ENCODE measurements at places on chromosomes 7 and 10. TPM values are rescaled to one million over a fixed set of nuclear protein-coding genes. Genes with fewer than 3 reads are reported as not detected.

The EGR2 gene
- total RNA-seq, result 3.7 TPM

The FAM131B gene
- total RNA-seq, result 1.0 TPM

The TET1 gene
- total RNA-seq, result 15.1 TPM

The OR9A2 gene
- not detected for total RNA-seq

The SFTPA1 gene
- total RNA-seq, result not detected

The OR2A1 gene
- under 0.01 TPM for total RNA-seq

The MMP21 gene
- total RNA-seq, result under 0.01 TPM

The APBB1IP gene
- total RNA-seq, result 4.2 TPM

All from skeletal muscle tissue (tissue), 5 donors.